ENCODE measurements at places on chromosomes 4 and X. TPM values are rescaled to one million over a fixed set of nuclear protein-coding genes. Genes with fewer than 3 reads are reported as not detected.

The TRIM2 gene
- 43.7 TPM for total RNA-seq

The TMPRSS11F gene
- not detected for total RNA-seq

DNA sequence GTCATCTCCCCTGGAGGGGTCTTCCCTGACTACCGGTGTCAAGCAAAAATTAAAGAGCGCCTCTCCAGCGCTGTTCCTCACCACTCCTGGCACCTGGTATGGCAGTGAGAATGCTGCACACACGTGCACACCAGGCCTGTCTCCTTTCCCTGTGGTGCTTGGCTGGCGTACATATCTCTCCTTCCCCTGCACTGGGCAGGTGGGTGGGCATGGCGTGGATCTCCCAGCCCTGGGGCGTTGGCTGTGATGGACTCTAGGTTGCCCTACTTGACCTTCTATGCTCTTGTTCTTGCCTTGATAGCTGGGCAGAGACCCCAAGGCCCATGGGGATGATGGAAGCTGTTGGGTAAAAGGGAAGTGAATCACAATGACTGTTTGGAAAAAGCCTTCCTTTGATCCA, 109.2 kb downstream of the CLNK start:
- DNase-seq = no peak

DNA sequence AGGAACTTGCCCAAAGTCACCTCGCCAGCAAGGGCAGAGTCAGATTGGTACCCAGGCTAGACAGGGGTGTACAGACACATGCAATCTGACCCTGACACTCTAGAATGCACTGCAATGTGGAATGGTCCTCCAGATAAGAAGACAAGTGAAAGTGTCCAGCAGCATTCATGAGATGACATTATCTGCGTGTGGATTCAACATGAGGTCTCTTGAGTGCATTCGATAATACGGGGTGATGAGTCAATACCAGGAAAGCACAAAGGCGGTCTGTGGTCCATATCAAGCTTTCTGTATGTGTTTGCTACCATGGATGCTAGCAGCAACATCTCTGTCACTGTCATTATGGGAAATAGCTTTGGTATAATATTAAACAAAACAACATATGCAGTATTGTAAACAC, 6.8 kb upstream of the XAGE3 start:
- DNase-seq = no peak

The EREG gene
- total RNA-seq = 33.8 TPM

The GNRHR gene
- total RNA-seq = not detected

All from Caki2 (cell line).